ENCODE measurements at places on chromosomes 16 and 17. TPM values are rescaled to one million over a fixed set of nuclear protein-coding genes. Genes with fewer than 3 reads are reported as not detected.

The HSPB9 gene
- total RNA-seq = not detected

The MYH8 gene
- not detected for total RNA-seq

The FBXW10 gene
- 0.22 TPM for total RNA-seq

The CDC6 gene
- total RNA-seq = 72.0 TPM

The RMI2 gene
- 40.5 TPM for total RNA-seq

The SLC38A8 gene
- total RNA-seq = not detected

The HBQ1 gene
- not detected for total RNA-seq

The FMNL1 gene
- 484 TPM for total RNA-seq

The GAST gene
- total RNA-seq = not detected

The KRT32 gene
- total RNA-seq = not detected

The KCNH4 gene
- 0.59 TPM for total RNA-seq

The CA10 gene
- total RNA-seq = not detected

The KDM6B gene
- 35.5 TPM for total RNA-seq

The AANAT gene
- total RNA-seq = not detected

Data from T-helper 1 cell treated with Interleukin-12 subunit alpha and Interleukin-12 subunit beta and Interleukin-4 antibody, amounts not matched to agents 30 ng/mL and 1 ng/mL, for 36 hours (primary cell).